Dermis blood vessel endothelial cell (primary cell): ENCODE measurements at places on chromosomes 1 and 21.

DNA sequence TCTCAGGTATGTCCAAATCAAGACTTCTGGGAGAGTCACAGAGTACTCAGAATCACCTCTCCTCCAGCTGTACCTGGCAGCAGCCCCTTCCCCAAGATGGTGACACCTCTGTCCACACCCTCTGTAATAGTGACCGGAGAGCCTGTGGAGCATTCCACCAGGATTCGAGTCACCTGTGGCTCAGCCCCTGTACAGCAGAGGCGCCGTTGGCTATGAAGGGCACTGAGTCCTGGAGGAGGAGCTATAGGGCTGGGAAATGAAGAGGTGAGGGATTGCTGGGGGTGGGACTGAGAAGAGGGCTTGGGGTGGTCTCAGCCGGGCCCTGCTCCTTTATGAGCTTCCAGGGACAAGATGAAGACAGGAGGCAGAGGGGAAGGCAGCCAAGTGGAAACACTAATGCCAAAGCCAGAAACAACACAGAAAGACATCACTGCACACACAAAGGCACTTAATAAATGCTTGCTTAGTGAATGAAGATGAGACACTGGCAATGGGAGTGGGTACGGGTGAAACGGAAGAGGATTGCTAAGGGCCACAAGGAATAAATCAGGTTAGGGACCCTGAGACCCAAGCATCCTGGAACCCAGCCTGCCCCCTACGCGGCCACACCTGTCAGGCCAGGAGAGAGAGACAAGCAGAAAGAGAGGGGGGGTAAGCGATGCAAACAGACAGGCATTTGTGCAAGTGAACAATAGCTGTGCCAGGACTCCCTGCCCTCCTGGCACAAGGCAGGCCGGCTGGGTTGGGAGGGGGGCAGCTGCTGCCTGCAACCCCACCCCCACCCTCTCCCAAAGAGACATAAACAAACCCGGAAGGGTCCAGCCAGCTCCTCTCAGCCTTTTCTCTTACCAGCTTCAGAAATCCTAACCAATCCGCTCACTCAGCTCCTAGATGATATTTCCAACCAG is 3.9 kb downstream of the ARHGEF2 start:
- DNase-seq: no peak

- no peak for DNase-seq
Measured at GRCh38 chr1:230907472-230908205, 39.3 kb upstream of the C1orf198 start.

DNA sequence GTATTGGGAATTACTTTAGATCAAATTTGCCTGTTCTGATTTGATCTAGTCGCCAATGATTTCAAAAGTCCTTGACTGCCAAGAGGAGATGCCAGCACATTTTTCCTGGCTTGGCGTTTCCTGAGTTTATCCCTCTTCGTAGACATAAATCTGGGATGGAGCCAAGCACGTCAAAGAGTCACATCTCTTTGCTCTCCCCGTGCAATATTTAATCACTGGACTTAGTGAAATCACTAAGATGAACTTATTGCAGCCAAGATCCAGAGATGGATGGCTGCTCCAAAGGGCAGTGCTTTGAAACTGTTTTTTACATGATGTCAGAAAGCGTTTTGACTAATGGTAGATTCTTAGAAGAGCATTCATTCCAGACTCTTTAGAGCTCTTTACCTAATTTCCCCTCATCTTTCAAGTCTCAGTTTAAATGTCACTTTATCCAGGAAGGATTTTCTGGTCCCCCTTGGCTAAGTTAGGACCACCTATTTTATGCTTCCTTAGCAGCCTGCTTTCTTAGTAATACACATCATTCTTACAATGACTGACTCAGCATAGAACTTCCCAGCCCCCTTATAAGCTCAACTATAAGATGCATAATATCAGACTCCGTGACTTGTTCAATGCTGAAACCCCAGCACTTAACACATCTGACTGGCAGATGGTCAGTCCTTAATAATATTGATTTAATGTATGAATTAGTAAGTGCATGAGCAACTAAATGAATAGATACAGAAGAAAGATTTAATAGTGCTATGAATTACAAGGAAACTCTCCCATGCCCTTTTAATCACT is 94.4 kb upstream of the GREM2 start:
- no peak for DNase-seq

GRCh38 chr1:172588296-172589291 is 55.6 kb downstream of the SUCO start:
- DNase-seq: peak; percentile 87

- no peak for DNase-seq
Measured at GRCh38 chr1:218304281-218305039, 19.4 kb downstream of the RRP15 start.

- DNase-seq: no peak
Measured at GRCh38 chr1:63319046-63320021, 3.0 kb upstream of the FOXD3 start.

DNA sequence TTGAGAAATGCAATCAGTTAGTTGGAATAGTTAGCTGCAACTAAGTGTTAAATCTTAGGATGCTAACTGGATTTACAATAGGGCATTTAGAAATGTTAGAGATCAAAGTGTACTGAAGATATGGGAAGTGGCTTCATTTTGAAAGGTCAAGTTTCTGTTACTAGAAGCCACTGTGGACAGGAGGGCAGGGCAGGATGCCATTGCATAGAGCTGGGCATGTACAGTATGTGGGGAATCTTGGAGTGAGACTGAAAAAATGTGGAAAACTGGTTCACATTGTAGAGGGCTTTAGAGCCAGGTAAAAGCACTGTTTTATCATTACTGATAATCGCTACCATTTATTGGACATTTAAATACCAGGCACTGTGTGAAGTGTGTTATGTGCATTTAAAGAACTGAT is 31.0 kb downstream of the ARID1A start:
- DNase-seq: no peak

DNA sequence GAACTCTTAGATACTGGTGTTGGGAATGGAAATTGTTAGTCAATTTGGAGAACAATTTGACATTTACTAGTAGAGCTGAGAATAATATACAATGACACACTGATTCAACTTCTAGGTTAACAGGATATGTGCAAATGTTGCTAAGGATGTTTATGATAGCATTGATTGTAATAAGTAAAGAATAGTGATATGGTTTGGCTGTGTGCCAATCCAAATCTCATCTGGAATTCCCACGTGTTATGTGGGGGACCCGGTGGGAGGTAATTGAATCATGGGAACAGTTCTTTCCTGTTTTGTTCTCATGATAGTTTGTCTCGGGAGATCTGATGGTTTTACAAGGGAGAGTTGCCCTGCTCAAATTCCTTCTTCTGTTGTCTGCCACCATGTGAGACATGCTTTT is 302.4 kb upstream of the TMPRSS15 start:
- DNase-seq: no peak

GRCh38 chr1:230747890-230748800 is 957 bp downstream of the CAPN9 start:
- no peak for DNase-seq

- DNase-seq: no peak
Measured at GRCh38 chr1:3033040-3033789, 11.9 kb downstream of the ACTRT2 start.

GRCh38 chr1:201696217-201696761 is 132.7 kb upstream of the IPO9 start:
- DNase-seq: peak; percentile 71

- no peak for DNase-seq
Measured at GRCh38 chr1:54114001-54114400, 38.8 kb downstream of the CDCP2 start.

DNA sequence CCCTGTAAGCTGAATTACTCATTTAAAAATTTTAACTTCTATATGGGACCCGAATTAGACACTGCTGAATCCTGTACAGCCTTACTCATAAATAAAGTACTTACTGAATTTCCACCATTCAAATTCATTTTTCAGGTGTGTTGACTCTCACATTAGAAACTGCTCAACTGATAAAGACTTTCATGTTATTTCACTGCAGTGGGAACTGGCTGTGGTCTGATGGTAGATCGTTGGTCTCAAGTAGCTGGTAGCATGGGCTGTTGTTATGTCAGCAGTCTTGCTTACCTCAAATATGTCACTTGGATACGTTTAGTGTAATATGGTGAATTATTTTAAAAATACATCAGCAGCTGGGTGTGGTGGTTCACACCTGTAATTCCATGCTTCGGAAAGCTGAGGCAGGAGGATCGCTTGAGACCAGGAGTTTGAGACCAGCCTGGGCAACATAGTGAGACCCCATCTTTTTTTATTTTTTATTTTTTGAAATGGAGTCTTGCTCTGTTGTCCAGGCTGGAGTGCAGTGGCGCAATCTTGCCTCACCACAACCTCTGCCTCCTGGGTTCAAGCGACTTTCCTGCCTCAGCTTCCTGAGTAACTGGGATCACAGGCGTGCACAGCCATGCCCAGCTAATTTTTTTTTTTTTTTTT is 10.4 kb downstream of the DEGS1 start:
- DNase-seq: no peak

- DNase-seq: no peak
Measured at GRCh38 chr1:169250795-169251194, 116.8 kb downstream of the NME7 start.

GRCh38 chr1:35143737-35144508 is 49.0 kb downstream of the SFPQ start:
- DNase-seq: no peak
